Stimulated activated CD8-positive, alpha-beta memory T cell treated with anti-CD3 and anti-CD28 coated beads, Interleukin-2, amount 100 ng/mL, for 1 hour (primary cell): ENCODE measurements at places on chromosomes 1 and 21.

DNA sequence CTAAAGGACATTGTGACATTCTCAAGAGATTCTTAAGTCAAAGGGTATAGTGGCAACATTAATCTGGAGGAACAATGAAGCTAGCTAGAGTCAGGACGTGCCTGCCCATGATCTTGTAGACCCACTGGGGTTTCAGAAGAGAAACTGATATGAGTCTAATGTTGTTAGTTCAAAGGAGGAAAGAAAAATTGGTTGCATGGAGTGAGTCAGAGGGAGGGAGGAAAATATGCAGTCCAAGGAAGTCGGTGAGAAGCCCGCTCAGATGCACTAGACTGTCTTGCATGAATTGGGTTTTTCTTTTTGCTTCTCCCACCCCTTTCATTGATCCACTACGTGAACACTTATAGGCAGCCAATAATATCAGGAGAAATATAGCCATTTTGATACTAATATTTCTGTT, 53.8 kb upstream of the SYT14 start:
- DNase-seq: no peak

DNA sequence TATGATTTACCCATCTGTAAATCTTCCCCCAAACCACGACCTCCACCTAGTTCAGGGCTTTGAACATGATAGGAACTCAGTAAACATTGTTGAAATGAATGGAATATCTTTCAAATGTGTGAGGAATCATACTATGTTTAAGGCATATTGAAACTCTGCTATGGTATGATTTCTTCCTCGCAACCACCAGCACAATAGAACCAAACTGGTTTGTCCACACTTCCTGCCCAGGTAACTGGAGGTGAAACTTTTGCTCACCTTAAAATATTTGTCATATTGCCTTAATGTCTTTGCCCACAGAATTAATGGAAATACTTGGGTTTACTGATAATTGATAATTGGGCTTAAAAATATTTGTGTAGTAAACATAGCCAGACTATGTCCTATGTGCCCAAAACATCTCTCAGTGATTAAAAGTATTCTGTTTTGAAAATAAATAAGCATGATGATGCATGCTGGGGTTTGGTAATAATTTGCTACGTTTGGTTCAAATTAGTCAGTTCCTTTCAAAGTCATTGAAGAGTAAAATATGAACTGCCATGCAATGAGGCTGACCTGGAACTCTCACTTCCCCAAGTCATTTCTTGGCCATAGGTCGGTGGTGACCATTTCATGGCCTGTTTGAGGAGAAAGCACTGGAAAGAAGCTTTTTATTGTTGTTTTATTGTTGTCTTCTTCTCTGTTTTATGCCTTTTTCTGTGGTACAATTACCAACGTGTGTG, 73.3 kb downstream of the TNFSF18 start:
- DNase-seq: no peak

DNA sequence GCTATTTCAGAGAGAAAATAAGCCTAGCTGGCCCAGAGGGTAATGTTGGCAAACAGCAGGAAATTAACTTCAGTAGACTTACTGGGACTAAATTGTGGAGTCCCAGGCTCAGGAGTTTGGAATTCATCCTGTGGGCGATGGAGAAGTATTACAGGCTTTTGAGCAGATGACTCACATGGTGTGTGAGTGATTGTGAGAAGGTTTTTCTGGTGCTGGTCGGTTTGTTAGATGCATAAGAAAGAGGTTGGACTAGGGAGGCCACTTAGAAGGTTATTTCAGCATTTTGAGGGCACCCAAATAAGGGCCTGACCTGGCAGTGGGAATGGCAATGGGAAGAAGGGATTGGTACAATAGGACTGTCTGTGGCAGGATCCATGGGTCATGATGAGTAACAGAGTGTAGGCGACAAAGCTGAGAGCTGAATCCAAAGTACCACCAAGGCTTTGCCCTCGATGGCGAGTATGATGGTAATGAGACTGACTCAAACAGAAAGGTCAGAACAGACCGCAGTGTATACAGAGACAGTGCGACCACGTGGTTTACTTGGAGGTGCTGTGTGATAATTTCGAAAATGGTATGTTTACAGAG, 69.2 kb upstream of the KIF26B start:
- DNase-seq: no peak

- DNase-seq: no peak
These were observed 37.4 kb downstream of the MEF2D start for GRCh38 chr1:156462954-156463795.

GRCh38 chr1:108877348-108878159, 769 bp downstream of the GPSM2 start:
- no peak for DNase-seq

DNA sequence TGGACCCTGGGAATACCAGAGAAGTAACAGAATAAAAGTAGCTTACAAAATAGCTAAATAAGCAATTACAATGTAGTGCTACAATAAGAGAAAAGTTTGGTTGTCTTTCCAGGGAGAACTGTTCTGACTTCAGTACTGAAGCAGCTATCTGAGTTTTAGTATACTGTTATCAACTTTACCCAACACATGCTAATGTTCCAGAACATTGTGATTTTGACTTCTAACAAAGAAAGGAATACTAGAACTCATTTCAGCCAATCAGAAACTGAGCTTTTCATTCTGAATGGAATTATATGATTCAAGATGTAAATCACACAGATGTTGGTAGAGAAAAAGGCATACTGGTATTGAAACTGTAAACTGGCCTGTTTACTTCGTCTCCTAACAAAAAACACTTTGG, at the start of gene C1orf105:
Gene C1orf105, plus strand, starts transcription at position 301 of the 400 bp plus-strand sequence. CDS start 201 bp downstream, outside the sequence.
- DNase-seq: no peak

DNA sequence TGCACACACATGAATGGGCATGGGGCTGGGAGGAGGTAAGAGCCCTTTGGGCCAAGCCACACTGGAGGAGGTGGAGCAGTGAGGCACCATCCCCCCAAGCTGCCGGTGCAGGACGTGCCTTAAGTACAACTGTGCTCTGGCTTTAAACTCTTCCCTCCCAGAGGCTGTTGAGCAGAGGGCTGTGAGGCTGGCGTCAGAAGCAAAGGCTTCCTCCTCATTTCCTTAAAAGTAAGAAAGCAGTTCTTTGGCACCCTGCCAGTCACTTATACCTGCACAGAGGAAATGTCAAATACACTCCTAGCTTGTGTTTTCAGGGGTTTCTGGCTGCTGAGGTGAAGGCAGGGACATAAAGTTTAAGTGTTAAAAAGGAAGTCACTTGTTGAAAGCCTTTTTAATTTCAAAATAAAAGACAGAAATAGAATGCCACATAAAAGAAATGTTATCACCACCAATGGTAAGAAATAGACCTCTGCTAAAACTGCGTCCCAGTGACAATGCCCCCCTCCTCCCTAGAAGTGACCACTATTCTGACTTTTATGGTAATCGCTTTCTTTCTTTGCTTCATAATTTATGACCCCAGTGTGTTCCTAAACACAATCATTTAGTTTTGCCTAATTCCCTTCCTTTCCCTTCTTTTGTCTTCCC, 33.0 kb downstream of the LAMC2 start:
- peak; percentile 15 for DNase-seq

GRCh38 chr1:79532555-79532954, 526.0 kb upstream of the ADGRL4 start:
- DNase-seq: no peak

DNA sequence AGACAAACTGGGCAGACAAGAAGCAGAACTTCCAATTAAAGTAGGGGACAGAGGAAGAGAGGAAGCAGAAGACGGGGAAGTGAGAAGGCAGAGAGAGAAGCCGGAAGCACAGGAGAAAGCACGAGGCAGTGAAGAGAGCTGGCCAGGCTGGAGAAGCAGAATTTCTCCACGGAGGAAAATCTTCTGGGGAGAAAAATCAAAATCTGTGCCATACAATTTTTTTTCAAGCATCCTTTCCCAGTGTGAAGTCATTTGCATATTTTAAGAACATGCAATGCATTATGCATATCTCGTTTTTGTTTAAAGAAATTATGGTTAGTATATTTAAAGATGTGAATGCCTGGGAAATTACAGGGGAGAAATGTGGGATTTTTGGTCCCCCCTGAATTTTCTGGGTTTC, 7.3 kb upstream of the CAMK2N1 start:
- DNase-seq: no peak

DNA sequence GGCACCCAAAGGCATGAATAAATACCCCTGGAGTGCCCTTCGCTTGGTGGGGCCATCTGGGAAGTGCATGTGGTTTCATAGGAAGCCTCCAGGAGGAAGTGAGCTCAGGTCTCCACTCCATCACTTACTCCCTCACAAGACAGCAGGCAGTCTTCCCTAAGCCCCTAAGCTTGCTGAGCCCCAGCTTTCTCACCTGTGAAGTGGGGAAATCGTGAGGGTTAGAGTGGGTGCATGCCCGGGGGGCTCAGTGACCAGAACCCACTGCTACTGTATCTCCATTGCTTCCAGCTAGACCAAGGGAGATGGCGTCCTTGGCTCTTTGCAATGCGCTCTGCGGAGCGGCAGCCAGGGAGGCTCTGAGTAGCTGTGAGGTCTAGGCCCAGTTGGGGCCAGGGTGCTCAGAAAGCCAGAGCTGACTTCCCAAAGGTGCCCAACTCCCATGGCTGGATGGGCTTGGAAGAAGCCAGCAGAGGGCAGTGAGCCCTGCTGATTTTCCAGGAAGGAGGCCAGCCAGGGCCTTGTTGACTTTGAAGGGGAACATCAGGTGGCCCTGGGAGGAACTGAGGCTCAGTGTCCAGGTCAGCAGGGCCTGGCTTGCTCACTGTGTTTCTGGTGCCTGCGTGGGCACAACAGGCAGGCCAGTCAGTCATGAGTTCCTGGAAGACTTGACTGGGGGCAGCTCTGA, 27.3 kb downstream of the CDCP2 start:
- DNase-seq: no peak

DNA sequence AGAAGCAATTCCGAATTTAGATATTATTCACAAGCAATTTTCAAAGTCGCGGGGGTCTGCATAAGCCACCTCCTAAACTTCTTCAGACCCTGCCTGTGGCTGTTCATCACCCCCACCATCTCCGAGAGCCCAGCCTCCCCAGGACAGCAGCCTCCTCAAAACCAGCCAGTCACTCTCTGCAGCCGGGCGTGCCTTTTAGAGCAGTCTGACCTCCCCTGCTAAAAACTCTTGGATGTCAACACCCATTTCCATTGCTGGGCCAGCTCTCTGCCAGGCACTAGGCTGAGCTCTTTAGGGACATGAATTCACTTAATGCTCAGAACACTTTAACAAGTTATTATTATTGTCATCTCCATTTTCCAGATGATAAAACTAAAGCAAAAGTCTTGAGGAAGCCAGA, 11.7 kb downstream of the ADPRS start:
- no peak for DNase-seq

- no peak for DNase-seq
These were observed 175.3 kb downstream of the PLPP3 start for GRCh38 chr1:56404066-56404465.

GRCh38 chr1:77355010-77355409, 73.2 kb downstream of the AK5 start:
- no peak for DNase-seq

DNA sequence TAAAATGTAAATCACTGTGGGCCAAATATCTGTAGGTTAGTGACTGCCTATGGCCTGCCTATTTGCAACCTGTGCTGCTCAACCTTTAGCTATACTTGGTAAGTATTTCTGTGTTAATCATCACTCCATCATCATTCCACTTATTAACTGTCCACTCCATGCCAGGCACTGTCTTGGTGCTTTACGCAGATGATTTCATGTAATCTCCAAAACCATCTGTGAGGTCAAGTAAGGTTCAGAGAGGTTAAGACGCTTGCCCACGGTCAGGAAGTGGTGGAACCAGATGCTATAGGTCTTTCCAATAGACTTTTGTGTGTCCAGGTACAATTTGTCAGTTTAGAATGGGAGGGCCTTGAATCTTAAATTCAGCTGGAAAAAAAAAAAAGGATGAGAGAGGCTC, 10.8 kb upstream of the PHACTR4 start:
- no peak for DNase-seq

GRCh38 chr1:76862447-76862846, 4.8 kb upstream of the ST6GALNAC5 start:
- DNase-seq: no peak

DNA sequence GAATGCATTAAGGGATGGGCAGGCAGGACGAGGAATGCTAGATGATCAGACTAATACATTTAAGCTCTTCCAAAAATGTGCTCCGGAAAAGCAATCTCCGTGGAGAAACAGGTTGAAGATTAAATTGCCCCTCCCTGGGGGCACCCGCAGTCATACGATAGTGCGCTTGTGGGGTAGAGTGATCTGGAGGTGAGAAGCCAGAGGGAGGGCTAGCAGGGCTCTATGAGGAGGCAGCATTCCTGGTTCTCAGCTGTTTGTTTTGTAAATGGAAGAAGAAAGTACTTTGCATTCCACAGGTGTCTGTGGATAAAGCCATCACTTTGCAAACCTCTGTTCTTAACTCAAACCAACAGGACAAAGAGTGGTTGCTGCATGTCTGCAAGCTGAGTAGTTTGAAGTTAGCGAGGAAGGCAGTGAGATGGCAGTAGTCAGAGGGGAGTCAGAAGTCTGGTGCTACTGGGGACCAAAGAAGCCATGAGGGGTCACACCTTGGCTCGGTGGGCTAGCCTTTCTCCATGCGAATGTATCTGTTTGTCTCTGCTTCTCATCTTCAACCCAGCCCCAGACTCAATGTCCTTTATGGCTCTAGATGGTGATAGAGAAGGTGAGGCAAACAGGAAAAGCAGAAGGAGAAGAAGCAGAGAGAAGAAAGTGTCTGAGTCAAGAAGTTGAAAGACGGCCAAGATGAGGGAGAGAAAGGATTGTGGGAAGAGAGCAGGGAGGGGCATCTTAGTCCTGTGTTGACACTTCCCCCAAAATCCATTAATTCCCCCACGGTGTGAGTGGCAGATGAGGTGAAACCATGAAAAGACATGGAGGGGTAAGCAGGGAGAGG, 65.2 kb upstream of the GJA8 start:
- DNase-seq: no peak

DNA sequence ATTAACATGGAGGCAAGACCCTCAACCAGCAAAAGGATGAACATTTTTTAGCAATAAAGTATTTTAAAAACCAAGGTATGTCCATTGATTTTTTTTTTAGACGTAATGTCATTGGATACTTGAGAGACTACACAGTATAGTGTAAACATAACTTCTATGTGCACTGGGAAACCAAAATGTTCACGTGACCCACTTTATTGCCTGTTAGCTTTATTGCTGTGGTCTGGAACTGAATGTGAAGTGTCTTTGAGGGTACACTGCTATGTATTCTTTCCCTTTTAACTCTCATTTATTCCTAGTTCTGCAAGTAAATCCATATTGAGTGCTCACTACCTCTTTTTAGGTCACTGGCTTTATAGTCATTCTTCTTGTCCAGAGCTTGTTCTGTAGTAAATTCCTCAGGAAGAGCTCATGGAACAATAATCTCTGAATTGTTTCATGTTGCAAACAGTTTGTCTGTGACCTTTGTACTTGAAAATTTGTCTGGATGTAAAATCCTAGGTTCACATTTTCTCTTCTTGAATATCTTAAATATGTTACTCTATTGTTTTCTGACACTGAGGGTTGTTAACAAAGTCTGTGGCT, 20.6 kb downstream of the ABCD3 start:
- DNase-seq: no peak

- no peak for DNase-seq
These were observed 33.3 kb downstream of the RRAGC start for GRCh38 chr1:38826262-38826661.

GRCh38 chr1:190193508-190194115, 284.1 kb downstream of the BRINP3 start:
- no peak for DNase-seq

- no peak for DNase-seq
These were observed 314.9 kb downstream of the KIF26B start for GRCh38 chr1:245469734-245470133.

GRCh38 chr1:53084589-53084971, 22.6 kb downstream of the PODN start:
- no peak for DNase-seq
